ENCODE measurements at places on chromosomes 13 and 19.

- no peak for DNase-seq
Observed at GRCh38 chr19:55489711-55490477, 1.7 kb downstream of the SSC5D start.

GRCh38 chr19:2775556-2776430 is 7.3 kb downstream of the SGTA start:
- DNase-seq: peak; percentile 40

DNA sequence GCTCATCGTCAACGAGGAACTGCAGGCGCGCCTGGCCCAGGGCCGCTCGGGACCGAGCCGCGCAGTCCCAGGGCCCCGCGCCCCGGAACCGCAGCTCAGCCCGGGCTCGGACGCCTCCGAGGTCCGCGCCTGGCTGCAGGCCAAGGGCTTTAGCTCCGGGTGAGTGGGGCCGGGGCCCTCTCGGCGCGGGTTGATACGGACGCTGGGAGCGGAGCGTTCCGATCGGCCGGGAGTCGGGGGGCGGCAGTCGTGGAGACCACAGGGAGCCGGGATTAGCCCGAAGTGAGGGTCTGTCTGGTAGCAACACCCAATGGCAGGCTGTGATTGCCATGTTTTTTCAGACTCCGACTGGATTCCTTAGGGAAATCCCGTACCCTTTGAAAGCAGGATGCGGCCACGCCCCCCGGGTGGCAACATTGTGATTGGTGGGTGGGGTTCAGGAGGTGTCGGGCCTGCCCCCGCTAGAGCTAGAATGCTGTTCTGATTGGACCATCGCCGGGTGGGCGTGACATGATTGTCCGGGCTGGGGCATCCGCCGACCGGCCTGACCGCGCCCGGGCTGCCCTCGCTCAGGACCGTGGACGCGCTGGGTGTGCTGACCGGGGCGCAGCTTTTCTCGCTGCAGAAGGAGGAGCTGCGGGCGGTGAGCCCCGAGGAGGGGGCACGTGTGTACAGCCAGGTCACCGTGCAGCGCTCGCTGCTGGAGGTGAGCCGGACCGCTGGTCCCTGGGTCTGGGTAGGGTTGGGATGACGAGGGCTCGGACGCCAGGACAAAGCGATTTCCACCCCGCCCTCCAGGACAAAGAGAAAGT is 11.3 kb downstream of the EPS8L1 start:
- DNase-seq: peak; percentile 51

GRCh38 chr13:94419925-94420305 is 59.6 kb downstream of the DCT start:
- DNase-seq: no peak

GRCh38 chr13:113618455-113618854 is 33.9 kb downstream of the TFDP1 start:
- no peak for DNase-seq

- no peak for DNase-seq
Observed at GRCh38 chr19:7504684-7505083, 11.2 kb upstream of the ZNF358 start.

- DNase-seq: no peak
Observed at GRCh38 chr13:41502673-41503072, 45.3 kb downstream of the RGCC start.

GRCh38 chr19:11465600-11465999 is 15.2 kb downstream of the ELAVL3 start:
- no peak for DNase-seq

GRCh38 chr13:109567315-109567714 is 219.1 kb downstream of the IRS2 start:
- no peak for DNase-seq

- no peak for DNase-seq
Observed at GRCh38 chr19:45061965-45062364, 14.3 kb downstream of the ZNF296 start.

DNA sequence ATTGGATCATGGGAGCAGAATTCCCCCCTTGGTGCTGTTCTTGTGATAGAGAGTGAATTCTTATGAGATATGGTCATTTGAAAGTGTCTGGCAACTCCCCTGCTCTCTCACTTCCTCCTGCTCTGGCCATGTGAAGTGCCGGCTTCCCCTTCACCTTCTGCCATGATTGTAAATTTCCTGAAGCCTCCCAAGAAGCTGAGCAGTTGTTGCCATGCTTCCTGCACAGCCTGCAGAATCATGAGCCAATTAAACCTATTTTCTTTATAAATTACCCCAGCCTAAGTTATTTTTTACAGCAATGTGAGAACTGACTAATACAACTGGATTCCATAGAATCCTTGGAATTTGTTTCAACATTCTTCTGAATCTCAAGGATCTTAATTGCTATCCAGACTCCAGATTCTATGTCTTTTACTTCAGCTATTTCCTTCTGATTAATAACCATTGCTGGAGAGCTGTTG is 328.1 kb downstream of the SLITRK5 start:
- DNase-seq: no peak

DNA sequence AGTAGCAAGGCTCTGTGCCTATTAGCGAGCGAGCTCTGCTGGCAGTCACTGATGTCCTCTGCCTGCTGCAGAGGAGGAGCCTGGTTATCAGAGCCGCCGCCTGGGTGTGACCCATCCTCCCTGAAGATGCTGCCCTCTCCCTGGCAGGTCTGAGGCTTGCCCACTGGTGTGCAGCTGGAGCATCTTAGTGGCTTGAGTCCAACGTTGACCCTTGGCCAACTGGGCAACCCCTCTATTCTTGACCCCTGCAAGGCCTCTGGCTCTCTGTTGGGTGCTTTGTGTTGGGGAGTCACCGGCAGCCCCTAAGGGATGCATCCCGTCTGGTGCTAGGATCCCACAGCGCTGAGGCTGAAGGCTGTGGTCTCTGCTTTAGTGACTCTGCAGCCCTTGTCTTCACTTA is 277.9 kb upstream of the SOX1 start:
- DNase-seq: no peak

- DNase-seq: no peak
Observed at GRCh38 chr13:99341969-99342722, 34.9 kb upstream of the GPR183 start.

GRCh38 chr13:22726726-22727125 is 454.1 kb upstream of the SGCG start:
- DNase-seq: no peak

DNA sequence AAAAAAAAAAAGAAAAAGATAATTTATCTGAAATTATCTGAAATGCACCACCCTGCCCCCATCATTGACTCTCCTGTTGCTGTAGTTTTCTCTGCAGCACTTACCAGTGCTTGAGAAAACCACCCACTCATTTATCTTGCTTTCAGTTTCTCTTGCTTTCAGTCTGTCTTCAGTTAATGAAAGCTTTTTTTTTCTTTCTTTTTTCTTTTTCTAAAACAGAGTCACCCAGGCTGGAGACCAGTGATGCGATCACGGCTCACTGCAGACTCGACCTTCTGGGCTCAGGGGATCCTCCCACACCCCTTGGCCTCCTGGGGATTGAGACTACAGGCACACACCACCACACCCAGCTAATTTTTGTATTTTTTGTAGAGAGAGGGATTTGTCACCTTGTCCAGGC is 4.3 kb upstream of the ACP5 start:
- no peak for DNase-seq

DNA sequence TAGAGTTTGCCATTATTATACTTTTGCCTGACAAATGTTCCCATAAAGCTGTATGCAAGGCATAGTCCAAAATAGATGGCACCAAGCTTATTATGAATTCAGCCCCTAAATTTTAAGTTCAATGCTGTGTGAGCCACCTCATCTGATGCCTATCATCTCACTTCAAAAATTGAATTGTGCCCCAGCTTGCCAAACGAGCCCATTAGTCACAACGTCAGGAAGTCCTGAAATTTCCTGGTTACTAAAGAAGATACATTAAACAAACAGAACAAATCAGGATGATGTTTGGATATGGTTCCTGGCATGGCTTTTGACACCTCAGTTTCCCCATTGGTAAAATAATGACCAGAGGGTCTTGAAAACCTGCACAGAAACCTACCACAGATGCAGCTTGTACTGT is 147.5 kb upstream of the SOX21 start:
- DNase-seq: no peak

- no peak for DNase-seq
Observed at GRCh38 chr19:5253406-5254110, 87.1 kb downstream of the PTPRS start.

GRCh38 chr13:30301827-30302226 is 5.5 kb downstream of the KATNAL1 start:
- no peak for DNase-seq

GRCh38 chr19:41319500-41320184 is 9.7 kb downstream of the CCDC97 start:
- DNase-seq: no peak

- DNase-seq: no peak
Observed at GRCh38 chr19:32241932-32242710, 103.3 kb upstream of the ZNF507 start.

DNA sequence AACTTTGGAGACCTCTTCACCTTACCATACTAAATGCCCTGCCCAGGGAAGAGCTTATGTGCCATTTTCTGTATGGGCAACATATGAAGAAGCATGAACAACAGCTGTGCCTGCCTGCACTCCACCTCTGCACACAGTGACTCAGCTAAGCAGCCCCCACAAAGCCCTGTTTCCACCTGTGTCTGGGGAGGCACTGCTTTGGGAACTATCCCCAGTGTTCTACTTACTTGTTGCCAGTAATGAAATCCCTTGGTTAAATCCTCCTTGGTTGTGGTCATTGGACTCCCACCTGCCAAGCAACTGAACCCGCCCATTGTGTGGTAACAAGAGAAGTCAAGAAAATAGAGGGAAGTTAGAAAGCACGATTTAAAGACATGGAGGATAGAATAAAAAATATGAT is 84.6 kb downstream of the NALCN start:
- no peak for DNase-seq

- no peak for DNase-seq
Observed at GRCh38 chr13:23432626-23433025, 876 bp downstream of the SACS start.

DNA sequence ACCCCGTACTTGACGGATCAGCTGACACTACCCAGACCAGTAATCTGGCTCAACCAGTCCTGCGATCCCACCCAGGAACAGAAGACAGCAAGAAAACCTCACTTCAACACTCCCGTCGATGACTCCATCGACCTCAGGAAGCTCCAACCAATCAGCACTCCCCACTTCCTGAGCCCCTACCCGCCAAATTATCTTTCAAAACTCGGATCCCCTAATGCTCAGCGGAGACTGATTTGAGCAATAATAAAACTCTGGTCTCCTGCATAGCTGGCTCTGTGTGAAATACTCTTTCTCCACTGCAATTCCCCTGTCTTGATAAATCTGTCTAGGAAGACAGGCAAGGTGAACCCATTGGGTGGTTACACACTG is 1.2 kb downstream of the LSM4 start:
- no peak for DNase-seq

- no peak for DNase-seq
Observed at GRCh38 chr19:3515891-3516422, 9.8 kb downstream of the FZR1 start.

DNA sequence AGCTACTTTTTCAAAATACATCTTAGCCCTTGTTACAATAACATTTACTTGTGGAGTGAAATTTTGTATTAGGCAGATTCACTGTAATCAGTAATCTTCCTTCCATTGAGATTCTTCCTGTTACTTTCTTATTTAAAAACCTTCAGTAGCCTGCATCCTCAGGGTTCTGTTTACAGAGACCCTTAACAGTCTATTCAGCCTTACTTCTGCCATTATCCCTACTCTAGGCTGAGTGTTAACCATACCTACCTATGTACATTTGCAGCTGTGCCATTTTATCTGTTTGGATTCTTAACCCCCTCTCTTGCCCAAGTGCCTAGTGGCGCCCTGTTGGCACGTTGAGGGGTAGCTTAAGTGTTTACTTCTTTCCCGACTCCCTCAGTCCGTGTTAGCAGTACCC is 71.9 kb downstream of the LRCH1 start:
- no peak for DNase-seq

GRCh38 chr13:101390461-101390860 is 25.8 kb downstream of the NALCN start:
- no peak for DNase-seq

- no peak for DNase-seq
Observed at GRCh38 chr13:41229356-41229755, 34.0 kb downstream of the MTRF1 start.

DNA sequence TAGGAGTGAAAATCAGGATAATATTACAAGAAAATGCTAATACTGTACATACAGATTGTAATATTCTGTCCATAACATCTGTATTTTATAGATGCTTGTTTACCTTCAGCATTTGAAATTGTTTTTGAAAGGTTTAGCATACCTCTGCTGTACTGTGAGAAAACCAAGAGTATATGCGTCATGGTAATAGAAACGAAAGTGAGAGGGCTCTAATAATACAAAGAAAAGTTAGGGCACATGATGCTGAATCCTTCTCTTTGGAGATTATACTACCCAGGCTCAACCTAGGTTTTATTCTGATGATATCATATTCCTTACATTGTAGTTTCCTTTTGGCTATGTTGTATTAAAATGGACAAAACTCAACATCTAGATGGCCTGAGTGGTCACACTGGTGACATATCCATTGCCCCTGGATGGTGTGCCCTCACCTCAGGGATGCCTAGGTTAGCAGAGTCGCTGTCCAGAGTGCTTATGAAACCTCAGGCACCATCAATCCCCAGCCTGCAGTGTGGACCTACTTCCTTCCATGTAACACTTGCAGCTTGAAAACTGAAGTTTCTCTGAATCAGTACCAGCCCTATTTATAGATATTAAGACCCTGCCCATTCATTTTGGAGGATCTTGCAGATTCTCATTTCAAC is 253.7 kb downstream of the KCTD12 start:
- no peak for DNase-seq

GRCh38 chr19:45705710-45706415 is 13.4 kb downstream of the QPCTL start:
- DNase-seq: no peak

DNA sequence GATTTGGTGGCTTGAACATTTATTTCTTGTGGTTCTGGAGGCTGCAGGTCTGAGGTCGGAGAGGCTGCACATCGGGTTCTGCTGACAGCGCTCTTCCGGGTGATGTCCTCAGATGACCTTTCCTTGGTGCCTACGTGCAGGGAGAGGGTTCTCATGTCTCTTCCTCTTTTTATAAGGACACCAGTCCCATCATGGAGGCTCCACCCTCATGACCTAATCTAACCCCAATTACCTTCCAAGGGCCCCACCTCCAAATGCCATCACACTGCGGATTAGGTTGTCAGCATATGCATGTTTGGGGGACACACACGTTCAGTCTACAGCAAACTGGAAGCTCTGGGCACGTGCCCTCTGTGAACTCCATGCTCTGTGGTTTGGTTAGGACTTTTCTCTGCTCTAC is 338.6 kb downstream of the FGF9 start:
- no peak for DNase-seq

GRCh38 chr19:45716359-45717130 is 14.2 kb downstream of the FBXO46 start:
- DNase-seq: no peak

GRCh38 chr13:88704600-88705275 is 1033.6 kb downstream of the SLITRK5 start:
- no peak for DNase-seq

DNA sequence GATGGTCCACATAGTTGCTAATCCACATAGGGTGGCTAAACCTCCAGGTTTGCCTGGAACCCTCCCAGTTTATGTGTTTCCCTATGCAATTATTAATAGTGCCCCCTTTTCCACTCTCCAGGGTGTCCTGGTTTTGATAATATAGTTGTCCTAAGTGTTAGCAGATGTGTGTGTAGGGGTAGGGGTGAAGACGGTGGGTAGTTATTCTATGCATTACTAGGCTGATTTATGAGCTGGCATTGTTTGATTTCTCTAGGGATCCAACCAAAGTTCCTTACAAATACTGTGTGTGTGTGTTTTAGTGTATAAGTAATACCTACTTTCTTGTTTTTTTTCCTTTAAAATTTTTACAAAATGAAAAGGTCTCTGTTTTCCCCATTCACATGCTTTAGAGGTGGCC is 21.1 kb downstream of the GTF2F2 start:
- DNase-seq: no peak

Data from effector CD8-positive, alpha-beta T cell (primary cell).